ENCODE measurements at places on chromosomes 11 and 22.
A peak's percentile ranks its signal among the peaks of the same experiment; 100 is the strongest.

GRCh38 chr11:45362636-45363035 is 76.5 kb upstream of the SYT13 start:
- DNase-seq, result no peak

- DNase-seq, result peak; percentile 45
These were observed 4.4 kb downstream of the KCNJ11 start for GRCh38 chr11:17384002-17384511.

DNA sequence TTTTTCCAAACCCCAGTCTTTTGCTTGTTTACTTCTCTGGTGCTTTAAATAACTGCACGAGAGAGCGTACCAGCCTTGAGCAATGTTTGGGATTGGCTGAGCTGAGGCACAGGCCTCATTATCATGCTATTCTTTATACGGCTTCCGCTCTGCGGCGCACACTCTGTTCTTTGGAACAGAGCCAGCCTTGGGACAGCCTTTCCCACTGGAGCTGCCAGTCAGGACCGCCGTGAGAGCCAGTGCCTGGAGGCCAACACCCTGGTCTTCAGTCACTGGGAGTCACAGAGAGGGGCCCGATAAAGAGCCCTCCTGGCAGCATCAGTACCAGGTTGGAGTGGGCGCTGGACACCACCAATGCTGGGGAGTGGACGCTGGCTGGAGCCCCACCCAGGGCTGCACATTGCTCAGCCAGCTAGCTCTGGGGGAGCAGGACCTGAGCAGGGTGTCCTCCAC is 125.6 kb downstream of the BCR start:
- DNase-seq, result no peak

DNA sequence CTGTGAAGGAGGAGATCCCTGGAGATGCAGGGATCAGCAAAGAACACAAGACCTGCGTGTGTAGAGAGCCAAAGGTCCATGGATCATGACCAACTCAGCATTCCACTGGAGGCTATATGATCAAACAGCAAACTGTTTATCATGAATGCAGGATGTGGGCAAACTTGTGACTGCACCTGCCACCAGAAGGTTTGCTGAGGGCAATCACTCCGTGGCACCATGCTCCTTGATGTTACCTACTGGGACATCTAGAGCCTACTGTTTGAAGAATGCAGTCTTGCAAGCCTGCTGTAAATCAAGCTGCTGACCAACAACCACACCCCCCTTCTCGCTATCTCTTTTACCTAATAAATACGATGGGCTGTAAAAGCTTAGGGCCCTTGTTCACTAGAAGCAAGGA is 9.7 kb downstream of the SCGB1D2 start:
- no peak for DNase-seq

DNA sequence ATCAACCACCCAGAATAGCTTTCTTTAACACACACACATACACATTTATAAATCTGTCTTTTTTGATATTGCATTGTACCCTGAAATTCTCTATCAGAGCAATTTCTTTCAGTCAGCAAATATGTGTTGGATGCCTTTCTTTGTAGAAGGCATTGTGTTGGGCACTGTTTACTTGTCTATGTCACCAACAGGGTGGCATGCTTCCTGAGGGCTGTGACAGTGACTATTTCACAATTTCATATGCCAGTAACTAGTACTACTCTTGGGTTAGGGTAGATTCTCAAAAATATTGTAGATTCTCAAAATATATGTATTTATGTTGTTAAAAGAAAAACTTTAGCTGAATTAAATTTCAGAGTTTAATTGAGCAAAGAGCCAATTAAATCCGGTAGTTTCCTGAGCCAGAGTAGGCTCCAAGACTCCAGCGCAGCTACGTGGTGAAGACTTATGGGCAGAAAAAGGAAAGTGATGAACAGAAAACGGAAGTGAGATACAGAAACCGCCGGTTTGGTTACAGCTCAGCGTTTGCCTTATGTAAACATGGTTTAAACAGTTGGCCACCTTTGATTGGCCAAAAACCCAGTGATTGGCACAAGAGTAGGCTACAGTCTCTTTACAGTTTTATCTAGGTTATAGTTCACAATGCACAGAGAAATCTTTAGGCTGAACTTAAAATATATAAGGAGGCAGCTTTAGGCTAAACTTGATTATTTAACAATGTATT is 723.3 kb downstream of the NTM start:
- DNase-seq, result no peak

DNA sequence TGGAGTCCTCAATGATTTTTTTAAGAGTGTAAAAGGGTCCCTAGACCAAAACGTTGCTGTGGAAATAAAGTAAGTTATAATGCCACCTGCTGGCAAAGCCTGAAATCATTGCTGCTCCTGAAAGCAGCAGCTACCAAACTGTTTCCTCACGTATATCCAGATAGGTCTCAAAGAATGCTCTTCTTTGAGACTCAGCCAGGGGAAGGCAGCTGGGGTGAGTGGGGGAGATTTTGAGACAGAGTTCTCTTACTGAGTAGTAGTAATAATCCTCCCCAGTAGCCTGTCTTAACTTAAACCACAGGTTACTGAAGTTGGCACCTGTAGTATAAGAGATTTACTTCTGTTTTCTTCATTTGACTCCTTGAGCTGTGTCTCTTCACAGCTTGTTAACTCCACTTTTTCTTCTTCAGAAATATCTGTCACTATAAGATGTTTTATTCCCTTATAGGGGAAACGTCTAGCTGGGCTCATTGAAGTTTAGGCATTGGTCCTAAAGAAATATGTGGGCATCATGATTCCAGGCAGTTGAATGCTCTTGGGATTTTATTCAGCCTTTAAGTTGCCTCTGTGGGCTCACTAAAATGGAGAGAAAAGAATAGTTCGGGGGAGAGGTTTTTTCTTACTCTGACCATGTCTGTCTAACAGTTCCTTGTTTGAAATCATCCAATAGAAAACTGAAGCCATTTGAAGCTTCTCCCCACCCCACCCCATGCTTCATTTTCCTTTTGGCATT is 77.9 kb downstream of the BTBD10 start:
- DNase-seq, result peak; percentile 6

DNA sequence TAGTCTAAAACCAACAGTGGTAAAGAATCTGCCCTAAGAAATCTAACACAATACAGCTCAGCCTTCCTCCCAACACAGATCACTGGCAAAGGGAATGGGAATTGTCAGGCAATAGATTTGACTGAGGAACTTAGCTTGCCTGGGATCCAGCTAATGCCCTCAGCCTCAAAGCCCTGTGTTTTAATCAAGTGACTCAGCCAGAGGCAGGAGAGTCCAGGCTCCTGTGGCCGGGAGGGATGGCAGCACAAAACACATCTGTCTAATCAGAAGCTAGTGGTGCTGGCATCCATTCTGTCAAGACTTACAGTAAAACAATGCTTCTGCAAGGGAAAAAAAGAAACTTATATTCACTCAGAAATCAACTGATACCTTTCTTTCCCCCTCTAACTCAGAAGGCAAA is 5.6 kb downstream of the SYTL2 start:
- DNase-seq, result no peak

DNA sequence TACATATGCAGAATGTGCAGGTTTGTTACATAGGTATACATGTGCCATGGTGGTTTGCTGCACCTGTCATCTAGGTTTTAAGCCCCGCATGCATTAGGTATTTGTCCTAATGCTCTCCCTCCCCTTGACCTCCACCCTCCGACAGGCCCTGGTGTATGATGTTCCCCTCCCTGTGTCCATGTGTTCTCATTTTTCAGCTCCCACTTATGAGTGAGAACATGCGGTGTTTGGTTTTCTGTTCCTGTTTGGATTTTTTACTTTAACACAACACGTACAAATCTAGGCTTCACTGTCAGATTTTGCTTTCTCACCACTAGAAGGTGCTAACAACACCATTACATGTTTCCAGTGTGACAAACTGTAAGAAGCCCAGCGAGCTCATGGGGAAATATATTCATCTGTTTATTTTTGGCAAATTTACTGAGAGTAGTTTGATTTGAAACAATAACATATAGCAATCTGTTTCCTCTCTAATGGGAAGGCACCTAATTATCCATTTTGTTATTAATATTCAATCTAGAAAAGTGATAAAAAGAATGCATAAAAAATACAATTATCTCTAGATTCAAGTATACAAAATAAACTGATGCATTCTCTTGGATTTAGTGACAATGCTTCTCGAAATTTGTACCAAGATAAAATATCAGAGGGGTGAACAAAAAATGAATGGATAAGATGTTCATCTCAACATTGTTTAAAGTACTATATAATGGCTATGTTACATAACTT is 23.2 kb upstream of the BIRC3 start:
- DNase-seq, result peak; percentile 22

GRCh38 chr11:76782531-76783293 is 444 bp upstream of the TSKU start:
- no peak for DNase-seq

- no peak for DNase-seq
These were observed 119.6 kb downstream of the NAV2 start for GRCh38 chr11:19832086-19832750.

GRCh38 chr11:69280451-69280850 is 13.5 kb upstream of the MYEOV start:
- no peak for DNase-seq

DNA sequence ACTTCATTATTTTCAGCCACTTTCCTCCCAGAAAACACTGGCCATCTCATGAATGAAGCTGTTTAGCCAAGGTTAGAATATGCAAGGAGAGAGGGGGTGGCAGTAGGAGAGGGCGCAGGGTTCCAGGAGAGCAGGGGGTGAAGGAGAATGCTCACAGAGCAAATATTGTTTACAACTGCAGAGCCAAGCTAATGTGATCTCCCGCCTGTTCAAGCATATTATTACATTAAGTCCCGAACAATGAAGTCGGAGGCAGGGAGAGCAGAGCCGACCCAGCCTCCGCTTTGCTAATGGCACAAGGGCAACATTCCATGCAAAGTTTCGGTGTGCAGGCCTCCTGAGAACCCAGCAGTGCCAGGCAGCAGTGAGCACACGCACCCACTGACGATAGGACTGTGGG is 80.1 kb downstream of the MICAL3 start:
- no peak for DNase-seq

- DNase-seq, result no peak
These were observed 1336.8 kb downstream of the TBC1D22A start for GRCh38 chr22:48099251-48099650.

DNA sequence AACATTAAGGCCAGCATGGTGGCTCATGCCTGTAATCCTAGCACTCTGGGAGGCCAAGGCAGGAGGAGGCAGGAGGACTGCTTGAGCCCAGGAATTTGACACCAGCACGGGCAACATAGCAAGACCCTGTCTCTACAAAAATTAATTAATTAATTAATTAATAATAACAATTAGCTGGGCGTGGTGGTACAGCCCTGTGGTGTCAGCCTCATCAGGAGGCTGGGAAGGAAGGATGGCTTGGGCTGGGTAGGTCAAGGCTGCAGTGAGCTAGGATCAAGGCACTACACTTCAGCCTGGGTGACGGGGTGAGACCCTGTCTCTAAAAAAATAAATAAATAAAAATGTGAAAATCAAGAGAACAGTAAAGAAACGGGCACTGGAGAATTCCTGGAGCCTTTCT is 1.4 kb downstream of the ARFGAP3 start:
- no peak for DNase-seq

DNA sequence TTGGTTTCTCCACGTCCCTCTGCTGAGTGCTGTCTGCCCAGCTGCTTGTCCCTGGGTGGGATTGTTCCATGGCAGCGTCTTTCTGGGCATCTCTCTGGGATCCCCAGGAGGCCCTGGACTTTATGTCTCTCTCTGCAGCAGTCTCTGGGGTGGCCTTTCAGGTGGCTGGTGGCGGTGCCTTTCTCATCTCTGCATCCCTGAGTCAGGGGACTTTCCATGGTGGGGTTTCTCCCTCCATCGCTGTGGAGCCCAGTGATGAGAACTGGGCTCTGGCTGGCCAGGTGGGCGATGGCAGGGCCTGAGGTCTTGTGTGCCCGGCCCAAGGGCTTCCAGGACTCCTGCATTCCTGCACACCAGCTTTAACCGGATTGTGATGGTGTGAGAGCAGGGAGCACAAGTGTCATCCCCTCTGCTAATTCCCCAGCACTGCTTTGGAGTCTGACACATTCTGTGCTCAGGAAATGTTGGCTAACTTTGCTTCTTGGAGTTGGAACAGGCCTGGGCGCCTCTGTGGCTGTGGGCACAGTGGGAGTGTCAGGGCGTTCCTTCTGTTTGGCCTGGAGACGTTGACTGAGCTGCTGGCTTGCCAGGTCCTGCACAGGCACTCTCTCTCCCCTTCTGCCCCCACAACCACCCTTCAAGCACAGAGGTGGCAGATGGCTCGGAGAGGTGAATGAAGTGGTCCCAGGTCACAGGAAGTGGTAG is 27.9 kb downstream of the FAM83F start:
- DNase-seq, result no peak

DNA sequence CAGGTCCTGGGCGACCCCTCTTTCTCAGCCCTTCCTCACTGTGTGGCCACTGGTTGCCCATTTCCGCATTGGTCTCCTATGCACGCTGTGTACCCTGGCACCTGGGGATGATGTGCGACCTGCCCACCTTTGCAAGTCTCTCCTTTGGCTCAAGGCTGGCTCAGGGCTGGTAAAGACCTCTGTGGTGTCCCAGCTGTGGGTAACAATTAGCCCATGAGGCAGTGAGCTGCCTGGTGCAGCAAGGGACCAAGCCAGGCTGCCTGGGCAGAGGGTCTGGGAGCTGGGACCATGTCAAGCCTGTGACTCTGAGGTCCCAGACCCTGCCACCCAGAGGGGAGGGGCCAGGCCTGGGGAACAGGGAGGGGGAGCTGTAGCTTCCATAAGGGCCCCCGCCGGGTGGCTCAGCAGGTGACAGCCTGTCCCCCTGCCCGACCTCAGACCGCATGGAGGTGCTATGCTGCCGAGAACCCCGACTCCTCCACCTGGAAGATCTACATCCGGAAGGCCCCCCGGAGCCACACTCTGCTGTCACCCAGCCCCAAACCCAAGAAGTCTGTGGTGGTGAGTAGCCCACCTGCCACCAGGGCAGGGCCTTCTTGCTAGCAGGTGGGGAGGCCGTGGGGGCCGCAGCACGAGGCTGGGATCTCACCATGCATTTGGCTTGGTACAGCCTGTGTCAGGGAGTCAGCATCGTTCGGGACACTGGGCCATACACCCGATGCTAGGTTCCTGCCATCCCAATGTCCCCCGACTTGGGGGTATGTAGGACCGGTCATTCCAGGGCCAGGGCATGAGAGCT is 112.5 kb downstream of the KCNQ1OT1 start:
- no peak for DNase-seq

DNA sequence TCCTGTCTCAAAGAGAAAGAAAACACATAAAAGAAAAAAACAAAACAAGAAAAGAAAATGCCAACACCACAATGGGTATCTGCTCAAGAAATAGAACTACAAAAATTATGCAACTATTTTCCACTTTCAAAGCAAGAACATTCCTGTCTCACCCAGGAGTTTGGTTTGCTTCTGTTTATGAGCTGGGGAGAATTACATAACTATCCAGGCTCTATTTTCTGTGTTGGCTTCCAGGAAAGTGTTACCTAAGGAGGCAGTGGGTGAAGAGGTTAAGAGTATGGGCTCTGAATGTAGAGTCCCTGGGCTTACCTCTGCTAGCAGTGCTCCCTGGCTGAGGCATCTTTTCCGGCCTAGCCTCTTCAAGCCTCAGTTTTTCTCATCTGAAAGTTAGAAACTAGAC is 426.7 kb downstream of the MIAT start:
- no peak for DNase-seq

GRCh38 chr22:17874231-17874905 is 100.1 kb upstream of the BID start:
- no peak for DNase-seq

GRCh38 chr11:121394785-121395184 is 57.3 kb upstream of the SORL1 start:
- no peak for DNase-seq

GRCh38 chr11:110497231-110497978 is 67.7 kb downstream of the FDX1 start:
- no peak for DNase-seq
